Endothelial cell of coronary artery (primary cell): ENCODE measurements at places on chromosomes 7 and 10. TPM values are rescaled to one million over a fixed set of nuclear protein-coding genes. Genes with fewer than 3 reads are reported as not detected.

Gene C10orf95
- 0.09 TPM in 1 of 2 replicates, not detected in the other for total RNA-seq

Gene FMC1
- 6.1 and 9.4 TPM in 2 replicates for total RNA-seq

Gene SPDYE11
- not detected in 2 replicates for total RNA-seq

Gene SCD
- 30.9 and 35.4 TPM in 2 replicates for total RNA-seq

Gene COL28A1
- not detected in 2 replicates for total RNA-seq

Gene COL26A1
- not detected in 2 replicates for total RNA-seq

Gene CFAP43
- total RNA-seq = under 0.01 and 0.09 TPM in 2 replicates

Gene SPDYE9
- not detected in 2 replicates for total RNA-seq

Gene UCN3
- total RNA-seq = not detected in 2 replicates

Gene LRGUK
- under 0.01 and 0.18 TPM in 2 replicates for total RNA-seq

Gene MACROH2A2
- 0.36 and 1.5 TPM in 2 replicates for total RNA-seq
